ENCODE measurements at places on chromosomes 7 and 10.

DNA sequence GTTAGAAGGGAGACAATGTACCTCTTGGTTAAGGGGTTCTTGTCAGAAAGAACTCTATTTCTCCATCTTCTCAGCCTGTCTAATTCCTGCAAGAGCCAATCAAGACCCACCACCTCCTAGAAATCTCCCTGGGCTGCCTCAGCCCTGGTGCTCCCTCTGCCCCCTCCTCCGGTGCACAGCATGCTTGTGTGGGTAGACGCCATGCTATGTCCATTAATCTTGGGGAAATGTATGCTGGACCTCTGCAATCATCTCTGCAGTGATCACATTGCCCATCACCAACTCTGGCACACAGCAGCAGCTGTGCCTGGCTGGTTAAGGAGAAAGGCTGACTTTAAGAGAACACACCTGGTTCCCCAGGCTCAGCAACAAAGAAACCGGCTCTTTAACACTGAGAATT, 37.3 kb downstream of the SH3PXD2A start:
- no peak for DNase-seq

GRCh38 chr7:122217125-122217524, 73.1 kb upstream of the AASS start:
- no peak for DNase-seq

- no peak for DNase-seq
These were observed 16.9 kb upstream of the CREB5 start for GRCh38 chr7:28395404-28395803.

- no peak for DNase-seq
These were observed 73.1 kb upstream of the MET start for GRCh38 chr7:116598861-116599260.

DNA sequence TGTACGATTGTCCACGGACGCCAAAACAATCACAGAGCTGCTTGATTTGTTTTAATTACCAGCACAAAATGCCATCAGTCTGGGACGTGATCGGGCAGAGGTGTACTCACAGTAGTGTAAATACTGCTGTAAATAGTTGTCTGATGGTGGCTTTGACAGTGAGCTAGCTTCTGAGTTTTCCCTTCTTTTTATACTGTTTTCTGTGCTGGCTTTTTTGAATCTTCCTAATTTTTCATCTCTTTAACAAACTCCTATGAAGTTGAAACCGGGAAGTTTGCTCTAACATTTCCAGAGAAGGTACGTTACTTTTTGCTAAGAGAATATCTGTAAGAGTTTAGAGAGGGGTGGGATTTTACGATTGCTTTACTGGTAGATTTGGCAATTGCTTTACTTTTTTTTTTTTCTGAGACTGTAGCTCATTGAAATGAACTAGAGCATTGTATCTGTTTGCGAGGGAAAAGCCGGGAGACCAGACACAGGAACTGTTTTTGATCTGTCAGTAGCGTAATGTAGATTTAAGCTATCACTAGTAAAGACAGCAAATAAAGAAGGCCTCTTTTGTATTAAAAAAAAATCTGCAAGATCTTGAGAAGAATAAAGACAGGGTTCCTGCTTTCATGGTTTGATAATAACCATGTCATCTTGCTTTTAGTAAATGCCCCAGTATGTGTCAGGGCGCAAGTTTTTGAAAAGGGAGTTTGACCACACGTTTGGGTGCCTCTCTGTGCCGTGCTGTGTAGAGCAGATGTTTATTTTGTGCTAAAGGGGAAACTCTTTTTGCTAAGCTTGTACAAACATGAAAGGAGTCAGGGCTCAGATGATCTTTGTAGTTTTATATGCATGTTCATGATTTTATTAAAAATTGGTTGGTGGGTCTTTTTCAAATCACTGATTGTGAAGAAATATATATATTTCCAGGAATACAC, 712 bp downstream of the FOXP2 start:
- no peak for DNase-seq
